ENCODE measurements at places on chromosomes 6 and 20.

DNA sequence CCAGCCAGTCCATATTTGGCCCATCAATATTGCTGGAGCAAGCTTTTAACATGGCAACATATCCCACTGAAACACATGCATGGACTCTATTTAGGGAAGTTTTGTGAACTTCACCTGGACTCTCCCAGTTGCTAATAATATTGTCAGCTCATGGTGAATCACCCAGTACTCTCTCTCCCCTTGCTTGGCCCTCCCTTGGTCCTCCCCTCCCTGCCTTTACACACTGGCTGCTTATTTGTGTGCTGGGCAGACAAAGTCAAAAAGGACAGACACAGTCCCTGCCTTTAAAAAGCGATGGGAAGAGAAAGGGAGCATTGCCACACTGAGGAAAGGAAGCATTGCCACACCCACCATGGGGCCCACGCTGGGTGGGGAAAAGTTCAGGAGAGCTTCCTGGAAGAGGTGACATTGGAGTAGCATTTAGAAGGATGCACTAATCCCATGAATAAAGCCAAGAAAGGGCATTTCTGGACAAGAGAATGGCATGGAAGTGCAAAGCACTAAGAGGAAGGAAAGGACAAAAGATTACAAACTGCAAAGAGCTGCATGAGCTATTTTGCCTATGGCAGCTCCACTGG lies 143.4 kb upstream of the EXOC2 start:
- no peak overlapping the region for H3K27ac ChIP-seq
- H3K4me3 ChIP-seq: no peak overlapping the region
- no peak for DNase-seq
- no peaks in the 10 kb centered on the region for H3K27me3 ChIP-seq
- H3K4me1 ChIP-seq: no peaks in the 10 kb centered on the region

GRCh38 chr6:14372734-14373489 lies 255.3 kb downstream of the CD83 start:
- no peak overlapping the region for H3K27ac ChIP-seq
- no peaks in the 10 kb centered on the region for H3K36me3 ChIP-seq
- H3K27me3 ChIP-seq: no peaks in the 10 kb centered on the region
- no peak overlapping the region for H3K4me3 ChIP-seq

DNA sequence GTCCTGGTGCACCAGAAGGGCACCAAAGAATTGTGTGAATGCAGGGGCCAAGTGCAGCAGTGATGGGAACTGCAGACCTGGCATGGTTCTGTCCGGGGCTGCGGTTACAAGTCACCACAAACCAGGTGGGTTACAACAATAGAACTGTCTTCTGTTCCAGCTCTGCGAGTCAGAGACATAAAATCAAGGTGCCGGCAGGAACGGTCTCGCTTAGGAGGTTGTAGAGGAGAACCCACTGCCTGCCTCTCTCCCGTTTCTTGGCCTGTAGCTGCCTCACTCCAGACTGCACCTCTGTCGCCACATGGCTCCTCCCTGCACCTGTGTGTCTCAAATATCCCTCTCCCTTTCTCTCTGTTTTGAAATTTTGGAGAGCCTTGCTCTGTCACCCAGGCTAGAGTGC lies 143.3 kb downstream of the TAF4 start:
- no peaks in the 10 kb centered on the region for H3K4me1 ChIP-seq
- no peaks in the 10 kb centered on the region for H3K27me3 ChIP-seq
- DNase-seq: no peak

- H3K36me3 ChIP-seq: peaks cover 53% of the 10 kb centered on the region
- H3K27ac ChIP-seq: no peak overlapping the region
- H3K4me1 ChIP-seq: no peaks in the 10 kb centered on the region
Measured at GRCh38 chr6:42694586-42694985, 27.8 kb downstream of the PRPH2 start.

DNA sequence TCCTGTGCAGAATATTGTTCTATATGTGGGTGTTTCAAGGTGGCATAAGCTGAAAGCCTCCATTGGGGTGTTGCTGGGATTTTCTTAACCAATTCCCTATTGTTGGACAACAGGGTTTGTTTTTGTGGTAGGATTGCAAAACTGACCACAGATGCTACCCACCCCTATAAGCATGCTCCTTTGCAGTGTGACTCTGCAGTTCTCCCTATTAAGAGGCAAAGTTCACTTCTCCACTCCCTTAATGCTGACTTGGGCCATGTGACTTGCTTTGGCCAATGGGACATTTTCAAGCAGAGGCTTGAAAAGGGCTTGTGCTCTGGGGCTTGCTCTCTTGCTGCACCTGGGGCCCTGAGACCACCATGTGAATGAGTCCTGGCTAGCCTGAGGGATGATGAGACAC lies 8.5 kb upstream of the ANGPT4 start:
- H3K36me3 ChIP-seq: no peaks in the 10 kb centered on the region
- no peak overlapping the region for H3K27ac ChIP-seq
- H3K4me3 ChIP-seq: no peak overlapping the region
- H3K27me3 ChIP-seq: peaks cover 21% of the 10 kb centered on the region

GRCh38 chr6:40999569-40999968 lies 39.5 kb downstream of the UNC5CL start:
- no peak overlapping the region for H3K27ac ChIP-seq
- no peak overlapping the region for H3K4me3 ChIP-seq
- H3K36me3 ChIP-seq: no peaks in the 10 kb centered on the region

DNA sequence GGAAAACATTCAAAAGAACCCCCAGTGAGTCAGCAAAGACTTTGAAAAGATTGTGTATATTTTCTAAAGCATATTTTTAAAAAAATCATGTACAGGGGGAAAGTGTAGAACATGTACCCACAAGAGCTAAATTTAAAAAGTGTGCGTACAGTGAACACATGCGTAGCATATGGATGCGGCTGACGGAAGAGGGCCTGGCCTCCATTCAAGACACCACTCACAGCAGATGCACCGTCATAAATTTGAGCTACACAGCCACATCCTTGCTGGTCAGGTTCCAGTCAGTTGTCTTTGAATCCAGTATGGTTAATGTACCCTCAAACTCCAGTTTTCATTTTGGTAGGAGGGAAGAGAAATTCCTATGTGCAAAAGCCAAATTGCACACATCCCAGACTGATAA lies 54.3 kb upstream of the SPACA1 start:
- no peaks in the 10 kb centered on the region for H3K36me3 ChIP-seq
- no peak for DNase-seq
- no peak overlapping the region for H3K27ac ChIP-seq
- no peaks in the 10 kb centered on the region for H3K27me3 ChIP-seq
- H3K4me1 ChIP-seq: no peaks in the 10 kb centered on the region

All from large intestine (tissue), 12 donors.